Naive thymus-derived CD8-positive, alpha-beta T cell (primary cell): ENCODE measurements at places on chromosomes 11 and 22. TPM values are rescaled to one million over a fixed set of nuclear protein-coding genes. Genes with fewer than 3 reads are reported as not detected.

DNA sequence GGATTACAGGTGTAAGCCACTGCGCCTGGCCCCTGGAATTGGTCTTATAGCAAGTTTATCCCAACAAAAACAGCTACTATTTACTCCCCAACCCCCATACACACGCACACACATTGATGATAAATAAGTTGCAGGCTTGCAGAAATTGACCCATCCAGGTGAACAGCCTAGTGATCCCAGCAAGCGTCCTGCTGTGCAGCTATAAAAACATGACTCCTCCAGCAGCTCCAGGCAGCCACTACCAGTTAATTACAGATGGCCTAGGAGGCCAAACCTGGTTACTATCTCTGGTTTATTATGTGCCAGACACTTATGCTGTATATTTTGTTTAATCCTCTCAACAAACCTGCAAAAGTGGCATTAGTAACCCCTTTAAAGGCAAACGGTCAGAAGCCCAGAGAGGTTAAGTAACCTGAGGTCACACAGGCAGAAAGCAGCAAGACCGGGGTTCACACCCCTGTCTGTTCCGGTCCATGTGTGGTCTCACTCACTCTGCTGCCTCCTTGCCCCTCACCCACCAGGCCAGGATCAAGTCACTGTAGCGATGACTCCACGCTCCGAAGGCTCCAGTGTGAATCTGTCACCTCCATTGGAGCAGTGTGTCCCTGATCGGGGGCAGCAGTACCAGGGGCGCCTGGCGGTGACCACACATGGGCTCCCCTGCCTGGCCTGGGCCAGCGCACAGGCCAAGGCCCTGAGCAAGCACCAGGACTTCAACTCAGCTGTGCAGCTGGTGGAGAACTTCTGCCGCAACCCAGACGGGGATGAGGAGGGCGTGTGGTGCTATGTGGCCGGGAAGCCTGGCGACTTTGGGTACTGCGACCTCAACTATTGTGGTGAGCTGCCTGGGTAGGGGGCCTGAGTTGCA lies 6.6 kb downstream of the F2 start:
- DNase-seq: no peak

Gene DDX25
- 0.52 TPM for total RNA-seq

- DNase-seq: no peak
Observed at GRCh38 chr11:134730101-134730500, 318.1 kb upstream of the B3GAT1 start.

Gene DNAL4
- total RNA-seq: 9.3 TPM

GRCh38 chr11:17922416-17922788 lies 90.4 kb downstream of the SERGEF start:
- DNase-seq: no peak

GRCh38 chr22:30433773-30434172 lies 8.2 kb downstream of the MTFP1 start:
- no peak for DNase-seq

DNA sequence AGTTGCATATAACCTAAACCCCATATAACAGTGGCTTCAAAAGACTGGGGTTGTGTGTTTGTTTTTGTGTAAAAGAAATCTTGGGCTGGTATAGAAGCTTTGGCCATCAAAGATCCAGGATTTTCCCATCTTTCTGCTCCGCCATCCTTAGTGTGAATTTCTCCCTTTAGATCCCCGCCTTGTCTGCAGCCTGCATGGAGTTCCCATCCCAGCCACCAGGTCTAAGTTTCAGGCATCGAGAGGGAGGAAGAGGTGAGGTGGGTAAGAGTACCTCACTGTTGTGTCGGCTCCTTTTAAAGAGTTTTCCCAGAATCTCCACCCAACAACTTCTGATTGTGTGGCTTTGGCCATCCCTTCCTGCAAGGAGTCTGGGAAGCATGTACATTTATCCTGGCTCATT lies 195.5 kb upstream of the SORL1-AS1 start:
- no peak for DNase-seq

- no peak for DNase-seq
Observed at GRCh38 chr11:15884777-15885540, 471.4 kb downstream of the SOX6 start.

- no peak for DNase-seq
Observed at GRCh38 chr11:62687508-62688396, 1.6 kb downstream of the LRRN4CL start.
